ENCODE measurements at places on chromosomes 12 and 14.

DNA sequence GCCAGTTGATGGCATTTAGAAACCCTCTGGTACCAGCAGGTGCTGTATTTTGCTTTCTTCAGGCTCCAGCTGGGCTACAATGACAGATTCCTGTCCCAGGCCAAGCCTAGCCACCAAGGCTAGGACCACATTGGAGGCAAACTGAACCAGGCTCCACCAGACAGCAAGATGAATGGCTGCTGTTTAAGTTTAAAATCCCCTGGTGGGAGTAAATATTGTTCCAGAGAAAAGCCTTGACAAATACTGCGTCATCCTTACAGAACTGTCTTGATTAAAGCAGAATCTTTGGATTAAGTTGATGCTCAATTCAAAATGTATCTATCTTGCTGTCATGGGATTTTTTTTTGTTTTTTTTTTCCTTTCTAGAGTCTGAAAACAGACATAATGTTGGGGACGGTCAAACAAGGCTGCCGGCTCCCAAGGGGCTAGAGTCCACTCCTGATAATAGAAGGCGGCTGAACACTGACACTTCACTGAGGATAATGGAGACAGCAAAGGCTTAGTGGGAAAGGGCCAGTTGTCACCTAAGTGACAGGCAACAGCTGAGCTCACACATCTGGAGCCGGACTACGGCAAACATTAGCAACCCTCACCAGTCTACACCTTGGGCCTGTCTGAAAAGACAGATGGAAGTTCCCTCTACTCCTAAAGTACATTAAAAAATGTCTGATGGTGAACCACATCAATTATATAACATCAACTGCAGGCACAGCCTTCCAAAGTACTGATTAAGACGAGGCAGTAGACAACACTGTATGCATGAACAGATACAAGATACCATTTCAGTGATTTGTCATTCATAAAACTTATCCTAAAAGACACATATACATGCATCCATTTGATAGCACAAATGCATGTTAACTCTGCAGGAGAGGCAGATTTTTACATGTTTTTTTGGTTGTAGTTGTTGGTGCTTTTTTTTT lies 1.7 kb downstream of the PRICKLE1 start:
- peak; percentile 52 for DNase-seq

DNA sequence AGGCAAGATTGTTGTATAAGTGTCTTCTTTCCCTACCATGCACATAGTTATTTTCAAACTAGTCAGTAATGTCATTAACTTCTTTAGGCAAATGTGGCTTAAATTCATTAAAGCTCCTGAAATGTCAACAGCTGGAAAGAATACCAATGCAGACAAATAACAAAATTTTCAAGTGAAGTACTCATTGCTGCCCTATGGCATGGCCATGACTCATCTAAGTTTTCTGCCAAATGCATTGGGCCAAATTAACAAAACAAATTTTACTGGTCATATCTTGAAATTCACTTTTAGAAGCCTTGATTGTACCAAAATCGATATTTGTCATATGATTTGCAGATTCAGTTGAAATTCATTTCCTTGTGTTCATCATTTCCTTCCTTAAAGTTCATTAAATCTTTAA lies 915.9 kb downstream of the SLC6A15 start:
- no peak for DNase-seq

DNA sequence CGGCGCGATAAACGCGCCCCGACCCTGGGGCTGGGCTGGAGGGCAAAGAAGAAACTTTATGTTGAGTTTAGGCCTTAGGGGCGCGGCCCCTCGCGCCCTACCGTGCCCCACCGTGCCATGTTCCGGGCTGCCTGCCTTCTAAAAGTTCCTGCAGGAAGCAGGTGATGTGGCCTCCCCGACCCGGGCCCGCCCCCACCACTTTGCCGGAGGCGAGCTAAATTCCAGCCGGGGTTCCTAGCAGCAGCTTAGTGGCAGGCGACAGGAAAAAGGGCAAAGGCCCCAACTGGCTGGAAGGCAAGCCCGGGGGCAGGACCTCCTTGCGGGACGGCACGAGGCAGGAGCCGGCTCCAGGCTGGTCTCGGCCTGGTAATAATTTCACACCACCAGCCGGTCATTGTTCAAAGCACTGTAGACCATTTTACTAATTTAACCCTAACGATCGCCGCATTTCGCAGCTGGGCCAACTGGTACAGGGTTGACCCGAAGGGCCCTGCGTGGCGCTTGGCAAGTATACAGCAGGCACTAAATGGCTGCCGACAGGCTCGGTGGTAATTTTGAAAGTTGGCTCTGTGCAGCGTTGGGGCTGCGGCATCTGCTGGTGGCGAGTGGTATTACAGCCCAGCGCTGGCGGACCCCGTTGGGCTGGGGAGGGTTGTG lies 895 bp upstream of the CCDC88C start:
- DNase-seq, result peak; percentile 13

DNA sequence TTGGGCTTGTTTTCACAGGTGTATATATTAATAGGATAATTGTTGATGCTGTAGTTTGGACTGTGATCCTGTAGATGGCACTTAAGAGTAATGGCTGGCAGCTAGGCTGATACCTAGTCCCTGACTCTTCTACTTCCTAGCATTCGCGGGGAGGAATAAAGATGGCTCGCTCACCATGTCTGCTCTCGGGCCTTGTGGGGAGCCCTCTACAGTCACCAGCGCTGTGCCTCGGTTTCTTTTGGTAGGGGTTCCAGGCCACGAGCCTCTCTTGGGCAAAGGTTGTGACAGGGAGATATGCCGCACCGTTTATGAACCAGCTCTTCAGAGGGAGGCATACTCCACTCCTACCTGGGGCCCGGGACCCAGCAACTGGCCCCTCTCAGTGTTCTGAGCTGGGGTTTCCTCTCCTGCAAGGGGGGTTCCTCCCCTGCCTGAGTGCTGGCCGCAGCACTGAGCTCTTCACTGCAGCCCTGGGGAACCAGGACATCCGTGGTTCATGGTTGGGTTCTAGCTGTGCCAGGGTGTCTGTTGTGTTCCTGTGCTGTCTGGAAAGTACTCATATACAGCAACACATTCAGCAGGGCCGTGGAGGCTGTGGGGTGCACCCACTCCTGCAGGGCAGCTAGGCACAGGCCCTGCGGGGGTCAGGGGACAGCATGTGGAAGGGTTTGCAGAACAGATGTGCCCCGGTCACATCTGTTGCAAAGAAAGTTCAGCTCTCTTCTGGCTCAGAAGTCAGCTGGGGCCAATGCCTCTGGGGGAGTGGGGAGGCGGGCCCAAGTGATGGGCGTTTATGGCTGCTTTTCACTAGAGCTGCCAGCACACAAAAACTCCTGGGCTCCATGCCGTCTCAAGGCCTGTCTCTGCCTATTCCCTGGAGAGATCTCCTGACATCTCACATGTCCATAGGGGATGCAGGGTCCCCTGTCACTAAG lies 147.9 kb downstream of the PPFIA2 start:
- DNase-seq, result peak; percentile 2

DNA sequence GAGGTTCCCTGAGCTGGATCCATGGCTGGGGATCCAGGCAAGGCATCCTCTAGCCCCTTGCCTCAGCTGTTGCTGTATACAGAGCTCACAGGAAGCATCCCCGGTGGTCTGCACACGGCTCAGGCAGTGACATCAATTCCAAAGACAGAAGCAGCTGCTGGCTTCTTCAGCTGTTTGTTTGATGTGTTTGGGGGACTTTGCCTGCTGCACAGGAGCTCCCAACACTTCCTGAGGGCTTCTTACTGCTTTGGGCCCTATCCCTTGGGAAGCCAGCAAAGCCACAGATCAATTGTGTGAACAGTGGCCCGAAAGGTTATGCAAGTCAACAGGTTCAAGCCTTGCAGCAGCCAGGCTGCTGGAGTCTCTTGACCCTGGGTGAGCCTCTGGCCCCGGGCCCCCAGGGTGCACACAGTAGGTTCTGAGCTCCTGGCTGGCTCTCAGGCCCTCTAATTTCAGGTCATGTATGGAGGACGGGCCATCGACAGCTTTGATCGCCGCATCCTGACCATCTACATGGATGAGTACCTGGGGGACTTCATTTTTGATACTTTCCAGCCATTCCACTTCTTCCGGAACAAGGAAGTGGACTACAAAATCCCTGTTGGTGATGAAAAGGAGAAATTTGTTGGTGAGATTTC lies 42.6 kb downstream of the CCDC92 start:
- no peak for DNase-seq
